ENCODE measurements at places on chromosomes 7 and 10. TPM values are rescaled to one million over a fixed set of nuclear protein-coding genes. Genes with fewer than 3 reads are reported as not detected.

The WAPL gene
- 59.1 TPM for total RNA-seq

The UPK3B gene
- 2.7 TPM for total RNA-seq

The HYAL4 gene
- not detected for total RNA-seq

The STOX1 gene
- total RNA-seq: 0.85 TPM

The MEIG1 gene
- not detected for total RNA-seq

The SCART1 gene
- 9.7 TPM for total RNA-seq

The SFRP5 gene
- total RNA-seq: not detected

The SPDYE6 gene
- total RNA-seq: not detected

The ITPRID1 gene
- not detected for total RNA-seq

The LIPF gene
- total RNA-seq: not detected

DNA sequence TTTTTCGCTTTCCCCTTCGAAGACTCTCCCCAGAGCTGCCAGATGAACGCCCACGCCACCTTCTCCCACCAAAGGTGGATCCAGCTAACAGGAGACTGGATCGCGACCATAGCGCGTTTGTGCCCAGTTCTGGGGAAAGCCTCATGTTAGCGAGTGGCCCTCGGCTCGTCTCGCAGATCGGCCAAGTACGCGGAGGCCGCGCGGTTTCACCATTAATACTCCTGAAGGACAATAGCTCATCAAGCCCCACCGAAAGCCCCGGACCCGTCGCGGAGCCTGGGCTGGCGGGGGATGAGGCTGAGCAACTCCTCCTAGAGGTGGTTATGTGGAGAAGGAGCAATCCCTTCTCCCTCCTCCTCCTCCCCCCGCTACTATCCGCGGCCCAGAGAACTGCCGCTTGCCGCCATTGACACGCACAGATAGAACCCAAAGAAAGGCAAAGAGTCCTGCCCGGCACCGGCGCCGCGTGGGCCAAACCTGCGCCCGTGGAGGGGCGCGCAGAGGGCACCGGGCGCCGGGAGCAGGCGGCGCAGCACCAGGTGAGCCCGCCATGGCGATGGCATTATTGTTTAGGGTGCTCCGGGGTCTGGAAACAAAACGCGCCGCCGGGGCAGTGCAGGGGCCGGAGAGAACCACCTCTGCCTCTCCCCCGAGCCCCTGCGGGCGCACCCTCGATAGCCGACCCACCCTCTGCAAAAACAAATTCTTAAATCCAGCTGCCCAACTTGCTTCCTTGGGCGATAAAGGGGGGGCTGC lies at the start of gene MACROH2A2:
TSS of gene MACROH2A2 (plus strand) at position 385 of the 756 bp plus-strand sequence. CDS start 22,813 bp downstream, outside the sequence.
- DNase-seq: no peak

- DNase-seq: no peak
These were observed 476.5 kb upstream of the PCDH15 start for GRCh38 chr10:55277549-55277948.

GRCh38 chr7:30627026-30627425 lies 32.3 kb downstream of the GARS1 start:
- no peak for DNase-seq

- DNase-seq: no peak
These were observed 307.3 kb downstream of the IPMK start for GRCh38 chr10:57960406-57960805.

GRCh38 chr10:11175823-11176243 lies 158.2 kb downstream of the CELF2 start:
- no peak for DNase-seq

DNA sequence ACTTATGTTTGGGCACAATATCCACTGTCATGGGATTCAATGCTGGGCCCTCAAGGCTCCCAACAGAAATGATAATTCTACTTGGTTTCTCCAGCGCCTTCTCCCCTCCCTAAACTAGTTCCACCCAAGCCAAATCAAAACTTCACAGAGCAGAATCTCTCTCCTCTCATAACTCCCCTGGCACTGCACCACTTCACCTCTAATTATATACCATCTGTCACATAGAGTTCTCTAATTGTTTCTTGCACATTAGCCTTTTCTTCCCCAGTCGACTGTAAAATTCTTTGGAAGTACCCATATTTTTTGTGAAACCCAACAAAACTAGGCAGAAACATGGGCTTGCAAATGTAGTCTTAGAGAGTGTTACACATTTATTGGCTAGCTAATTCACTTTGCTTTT lies 8.1 kb downstream of the SGMS1 start:
- no peak for DNase-seq

GRCh38 chr7:142431491-142431890 lies 173.6 kb upstream of the PRSS58 start:
- no peak for DNase-seq

GRCh38 chr10:103784723-103785418 lies 70.5 kb downstream of the SH3PXD2A start:
- no peak for DNase-seq

DNA sequence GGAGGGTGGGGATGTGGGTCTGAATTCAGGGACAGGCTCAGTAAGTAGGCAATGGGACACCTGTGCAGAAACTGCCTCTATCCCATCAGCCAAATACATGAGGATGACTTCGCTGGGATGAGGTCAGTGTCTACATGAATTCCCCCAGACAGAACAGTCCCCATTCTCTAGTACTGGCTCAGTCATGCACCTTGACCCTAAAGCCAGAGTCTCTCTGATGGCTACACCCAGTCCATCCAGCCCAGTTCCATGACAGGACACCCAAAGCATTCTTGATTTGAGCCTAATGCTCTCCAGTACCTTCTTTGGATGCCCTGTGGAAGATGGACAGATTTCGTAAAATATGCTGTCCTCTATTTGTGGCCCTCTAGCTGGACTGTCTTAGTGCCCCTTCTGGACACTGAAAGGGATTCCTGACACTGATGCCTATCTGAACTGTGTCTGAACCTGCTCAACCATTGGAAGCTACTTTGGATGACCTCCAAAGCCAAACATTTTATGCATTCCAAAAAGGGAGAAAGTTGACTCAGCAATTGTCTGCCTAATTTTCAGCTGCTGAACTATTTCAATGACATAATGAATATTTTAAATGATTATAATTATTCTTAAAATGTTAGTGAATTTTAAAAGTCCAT lies 14.6 kb downstream of the SFRP4 start:
- DNase-seq: no peak

GRCh38 chr10:102579328-102579727 lies 65.0 kb upstream of the TRIM8 start:
- DNase-seq: no peak

DNA sequence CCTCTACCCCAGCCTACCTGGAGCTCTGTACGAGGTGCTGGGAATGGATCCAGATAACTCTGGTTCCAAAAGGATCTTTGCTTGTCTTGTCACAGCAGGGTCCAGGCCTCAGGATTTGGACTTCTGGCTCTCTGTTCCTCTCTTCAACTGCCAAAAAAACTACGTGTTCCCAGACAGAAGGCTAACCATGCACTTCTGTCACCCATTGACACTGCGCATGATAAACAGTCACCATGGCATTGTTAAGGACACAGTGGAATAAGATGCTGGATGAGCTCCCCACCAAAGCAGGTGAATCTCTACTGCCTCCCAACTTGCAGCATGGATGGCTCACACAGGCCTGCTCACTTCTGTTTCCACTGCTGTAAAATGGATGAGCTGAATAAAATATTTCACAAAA lies 637.9 kb downstream of the TNS3 start:
- no peak for DNase-seq

- DNase-seq: no peak
These were observed 25.7 kb upstream of the LRRC4 start for GRCh38 chr7:128056901-128057300.

DNA sequence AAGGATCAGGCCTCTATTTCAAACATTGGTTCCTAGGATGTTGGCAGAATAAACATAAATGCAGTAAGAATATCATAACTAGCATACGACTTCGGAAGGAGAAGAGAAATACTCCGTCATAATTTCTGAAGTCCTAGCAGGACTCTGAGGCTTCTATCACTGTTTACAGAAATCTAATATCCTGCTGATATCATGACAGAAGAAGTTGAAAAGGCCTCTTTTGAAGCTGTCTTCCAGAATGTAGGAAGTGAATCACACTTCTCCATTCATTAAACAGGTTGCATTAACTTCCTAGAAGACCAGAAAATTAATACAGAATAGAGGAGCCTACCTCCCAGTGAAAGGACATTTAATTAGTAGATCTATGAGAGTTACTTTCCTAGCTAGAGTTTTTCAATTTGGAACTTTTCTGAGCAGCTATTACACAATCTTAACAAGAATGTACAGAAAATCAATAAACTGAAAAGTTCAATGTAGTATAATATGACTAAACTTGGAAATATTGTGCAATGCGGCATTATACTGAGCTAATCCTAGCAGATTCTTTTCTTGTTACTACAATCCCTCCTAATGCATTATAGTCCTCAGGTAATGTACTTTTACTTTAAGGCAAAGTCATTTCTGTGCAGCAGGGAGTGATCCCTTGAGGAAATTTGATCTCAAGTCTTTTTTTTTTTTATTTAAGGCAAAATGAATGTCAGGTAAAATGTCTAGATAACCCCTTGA lies 622.6 kb upstream of the CELF2 start:
- DNase-seq: no peak

- peak; percentile 82 for DNase-seq
These were observed 97.3 kb upstream of the SFMBT2 start for GRCh38 chr10:7507887-7508726.

DNA sequence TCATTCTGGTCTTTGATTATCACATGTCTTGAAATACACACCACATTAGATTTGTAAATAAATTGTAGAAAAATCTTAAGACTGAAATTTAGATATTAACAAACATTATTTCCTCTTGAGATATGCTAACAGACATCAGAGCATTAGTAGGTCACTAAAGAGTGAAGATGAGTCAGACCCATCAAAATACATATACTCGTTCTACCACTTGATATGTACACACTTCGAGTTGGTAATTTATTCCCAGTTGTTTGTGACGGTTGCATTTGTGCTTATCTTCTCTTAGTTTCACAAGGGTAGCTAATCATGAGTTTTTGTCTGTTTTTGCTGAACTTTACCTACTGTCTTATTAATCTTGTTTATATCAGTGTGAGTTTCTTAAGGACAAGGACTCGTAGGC lies 383.4 kb downstream of the AUTS2 start:
- no peak for DNase-seq

GRCh38 chr10:85791818-85792532 lies 574.6 kb downstream of the GRID1 start:
- no peak for DNase-seq

DNA sequence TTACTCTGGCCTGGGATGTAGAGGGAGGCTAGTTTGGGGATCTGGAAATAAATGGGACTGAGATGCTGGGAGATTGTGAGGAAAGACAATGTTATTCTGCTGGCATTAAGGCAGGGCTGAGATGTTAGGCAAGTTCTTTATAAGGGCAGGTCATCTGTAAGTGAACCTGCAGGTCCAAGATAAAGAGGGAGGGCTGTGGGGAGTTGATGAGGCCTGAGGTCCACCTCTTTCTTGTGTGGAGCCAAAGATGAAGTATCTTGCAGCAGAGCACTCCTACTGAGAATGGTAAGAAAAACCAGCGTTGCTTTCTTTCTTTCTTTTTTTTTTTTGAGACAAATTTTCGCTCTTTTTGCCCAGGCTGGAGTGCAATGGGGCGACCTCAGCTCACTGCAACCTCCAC lies 19.1 kb downstream of the CYCS start:
- no peak for DNase-seq

DNA sequence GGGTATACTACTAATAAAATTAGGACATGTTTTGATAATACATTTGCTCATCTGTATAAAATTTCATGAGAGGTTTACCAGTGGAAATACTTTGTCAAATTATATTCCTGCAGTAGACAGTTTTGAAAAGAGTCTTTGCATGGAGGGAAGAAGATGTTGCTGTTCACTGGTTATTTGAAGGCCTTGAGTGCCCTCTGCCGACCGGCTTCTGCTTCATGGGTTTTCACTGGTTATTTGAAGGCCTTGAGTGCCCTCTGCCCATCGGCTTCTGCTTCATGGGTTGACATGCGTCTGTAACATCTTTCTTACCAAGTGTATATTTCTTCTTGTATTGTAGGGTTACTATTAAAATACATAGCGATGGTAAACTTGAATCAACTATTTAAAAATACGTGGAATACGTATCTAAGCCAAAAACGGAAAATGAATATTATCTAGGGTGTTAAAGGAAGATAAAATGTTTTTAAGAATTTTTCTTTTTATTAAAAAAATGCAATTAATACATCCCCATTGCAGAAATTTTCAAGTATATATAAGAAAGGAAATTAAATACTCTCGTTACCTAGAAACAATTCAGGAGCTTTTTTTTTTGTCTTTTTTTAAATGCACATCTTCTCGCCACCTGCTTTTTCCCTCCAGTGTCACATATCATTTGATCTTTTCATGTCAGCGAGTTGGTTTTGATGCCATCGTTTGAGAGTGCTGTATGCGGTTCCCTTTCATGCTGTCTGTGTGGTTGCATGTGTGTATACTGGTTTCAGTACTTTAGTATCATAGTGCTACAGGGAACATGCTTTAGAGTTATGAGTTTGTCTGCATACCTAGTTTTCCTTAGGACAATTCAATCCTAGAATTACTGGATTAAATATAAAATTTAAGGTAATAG lies 73.4 kb downstream of the SHH start:
- DNase-seq: peak; percentile 86

- DNase-seq: no peak
These were observed 434.4 kb upstream of the ZMIZ1 start for GRCh38 chr10:78634389-78634815.

GRCh38 chr7:155108144-155108901 lies 38.2 kb downstream of the HTR5A start:
- no peak for DNase-seq

DNA sequence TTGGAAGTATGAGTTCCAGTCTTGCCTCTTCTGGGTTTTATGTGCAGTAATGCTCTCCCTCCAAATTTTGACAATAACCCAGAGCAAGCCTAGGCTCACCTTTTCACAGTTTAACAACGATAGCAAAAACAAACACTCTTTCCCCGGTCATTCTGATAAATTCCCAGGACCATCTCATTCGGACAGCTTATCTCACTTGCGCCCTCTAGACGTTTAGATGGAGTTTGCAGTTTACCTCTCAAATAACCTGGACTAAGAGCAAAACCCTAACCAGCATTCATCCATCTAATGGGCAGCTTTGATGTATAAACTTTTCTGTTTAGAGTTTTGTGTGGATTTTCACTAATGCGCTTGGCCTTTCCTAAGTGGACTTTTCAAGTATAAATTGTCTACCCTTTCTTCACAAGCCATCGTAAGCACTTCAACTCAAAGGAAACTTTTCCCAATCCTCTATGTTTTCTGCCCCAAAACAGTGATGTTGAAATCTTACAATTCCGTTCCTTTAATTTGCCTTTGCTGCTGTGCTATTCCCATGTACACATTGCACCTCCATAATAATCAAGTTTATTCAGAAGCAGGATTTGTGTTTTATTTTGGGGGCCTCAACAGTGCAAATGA lies 114.9 kb downstream of the HDAC9 start:
- no peak for DNase-seq

GRCh38 chr10:127648885-127649284 lies 88.1 kb upstream of the FOXI2 start:
- DNase-seq: no peak

DNA sequence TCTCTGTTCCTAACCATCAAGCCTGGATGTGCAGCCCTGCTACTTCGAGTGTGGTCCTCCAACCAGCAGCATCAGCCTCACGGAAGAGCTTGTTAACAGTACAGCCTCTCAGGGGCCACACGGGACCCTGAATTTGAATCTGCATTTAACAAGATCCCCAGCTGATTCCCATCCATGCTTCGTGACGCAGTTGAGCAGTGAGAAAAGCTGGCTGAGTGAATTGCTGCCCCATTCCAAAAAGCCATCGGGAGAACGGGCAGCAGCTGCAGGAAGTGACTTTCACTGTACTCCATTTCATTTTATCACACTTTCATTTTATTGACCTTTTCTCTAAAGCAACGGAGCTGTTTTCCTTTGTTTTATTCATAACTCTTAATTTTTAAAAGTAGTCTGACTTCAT lies 22.5 kb downstream of the FAM171A1 start:
- DNase-seq: no peak

Measured in spleen (tissue), 13 donors.